ENCODE measurements at places on chromosomes 1 and 21. TPM values are rescaled to one million over a fixed set of nuclear protein-coding genes. Genes with fewer than 3 reads are reported as not detected.

- H3K4me3 ChIP-seq = no peak overlapping the region
- peaks cover 8% of the 10 kb centered on the region for H3K36me3 ChIP-seq
- H3K27me3 ChIP-seq = no peaks in the 10 kb centered on the region
- H3K4me1 ChIP-seq = peaks cover 27% of the 10 kb centered on the region
These were observed 50.6 kb downstream of the TBX15 start for GRCh38 chr1:118937413-118938072.

DNA sequence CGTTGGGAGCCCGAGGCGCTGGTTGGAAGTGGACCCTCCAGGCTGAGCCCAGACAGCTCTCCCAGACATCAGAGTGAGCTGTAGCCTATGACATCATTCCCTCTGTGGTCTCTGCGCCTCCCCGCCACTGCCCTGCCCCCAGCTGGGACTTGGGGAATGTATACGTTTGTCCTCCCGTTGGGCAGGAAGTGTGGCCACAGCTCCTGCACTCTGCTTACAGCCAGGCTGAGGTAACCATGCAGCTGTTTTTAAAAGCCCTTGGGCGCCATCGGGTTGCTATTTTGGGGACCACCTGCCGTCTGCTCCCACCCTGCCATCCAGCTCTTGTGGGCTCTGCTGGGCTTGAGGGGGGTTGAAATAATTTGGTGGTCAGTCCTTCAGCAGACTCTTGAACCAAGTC lies 7.8 kb downstream of the VASH2 start:
- no peak overlapping the region for H3K4me3 ChIP-seq
- no peak for DNase-seq
- H3K27me3 ChIP-seq = peaks cover 28% of the 10 kb centered on the region
- H3K4me1 ChIP-seq = no peaks in the 10 kb centered on the region
- H3K27ac ChIP-seq = no peak overlapping the region

- no peak overlapping the region for H3K4me3 ChIP-seq
- H3K36me3 ChIP-seq = no peaks in the 10 kb centered on the region
- no peaks in the 10 kb centered on the region for H3K27me3 ChIP-seq
- no peak for DNase-seq
These were observed 771.5 kb upstream of the ADGRL2 start for GRCh38 chr1:81029266-81029665.

GRCh38 chr1:176542352-176542751 lies 79.4 kb downstream of the PAPPA2 start:
- H3K4me1 ChIP-seq = no peaks in the 10 kb centered on the region
- no peaks in the 10 kb centered on the region for H3K36me3 ChIP-seq
- H3K27ac ChIP-seq = no peak overlapping the region
- no peaks in the 10 kb centered on the region for H3K27me3 ChIP-seq
- H3K4me3 ChIP-seq = no peak overlapping the region

The FCRL6 gene
- total RNA-seq = not detected

The CYP4A11 gene
- not detected for total RNA-seq

The RGS4 gene
- 27.9 TPM for total RNA-seq

The MRPL24 gene
- total RNA-seq = 55.7 TPM

The CTSK gene
- total RNA-seq = 101 TPM

The GOLT1A gene
- not detected for total RNA-seq

Data from GM23248 (cell line).